CD4-positive, alpha-beta T cell treated with Interleukin-1 beta for 1 hour (primary cell): ENCODE measurements at places on chromosomes 16 and 17.

DNA sequence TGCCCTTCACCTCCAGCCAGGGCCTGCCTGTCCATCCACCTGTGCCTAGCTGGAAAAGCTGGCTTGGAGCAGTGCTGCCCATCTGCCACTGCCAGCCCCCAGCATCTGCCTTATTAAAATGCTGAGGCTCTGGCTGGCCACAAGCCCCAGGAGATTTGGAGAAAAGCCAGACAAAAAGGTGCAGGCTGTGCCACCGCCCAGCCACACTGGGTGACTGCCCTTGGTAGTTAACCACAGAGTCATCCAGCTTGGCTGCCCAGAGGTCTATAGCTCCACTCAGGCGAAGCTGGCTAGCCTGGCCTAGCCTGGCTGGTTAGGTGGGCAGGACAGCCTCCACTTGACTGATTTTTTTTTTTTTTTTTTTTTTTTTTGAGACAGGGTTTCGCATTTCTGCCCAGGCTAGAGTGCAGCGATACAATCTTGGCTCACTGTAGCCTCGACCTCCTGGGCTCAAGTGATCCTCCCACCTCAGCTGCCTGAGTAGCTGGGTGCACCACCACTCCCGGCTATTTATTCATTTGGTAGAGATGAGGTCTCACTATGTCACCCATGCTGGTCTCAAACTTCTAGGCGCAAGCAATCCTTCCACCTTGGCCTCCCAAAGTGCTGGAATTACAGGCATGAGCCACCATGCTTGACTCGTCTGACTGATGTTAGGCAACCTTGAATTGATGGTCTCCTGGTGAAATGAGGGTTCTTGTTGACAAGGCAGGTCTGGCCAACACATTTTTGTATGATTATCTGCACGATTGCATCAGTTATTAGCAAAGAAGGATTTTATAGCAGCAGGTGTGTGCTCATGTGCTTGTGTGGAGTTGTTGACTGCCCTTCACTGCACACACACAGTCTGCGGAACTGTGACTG is 103.8 kb downstream of the RAB11FIP4 start:
- no peak for DNase-seq

DNA sequence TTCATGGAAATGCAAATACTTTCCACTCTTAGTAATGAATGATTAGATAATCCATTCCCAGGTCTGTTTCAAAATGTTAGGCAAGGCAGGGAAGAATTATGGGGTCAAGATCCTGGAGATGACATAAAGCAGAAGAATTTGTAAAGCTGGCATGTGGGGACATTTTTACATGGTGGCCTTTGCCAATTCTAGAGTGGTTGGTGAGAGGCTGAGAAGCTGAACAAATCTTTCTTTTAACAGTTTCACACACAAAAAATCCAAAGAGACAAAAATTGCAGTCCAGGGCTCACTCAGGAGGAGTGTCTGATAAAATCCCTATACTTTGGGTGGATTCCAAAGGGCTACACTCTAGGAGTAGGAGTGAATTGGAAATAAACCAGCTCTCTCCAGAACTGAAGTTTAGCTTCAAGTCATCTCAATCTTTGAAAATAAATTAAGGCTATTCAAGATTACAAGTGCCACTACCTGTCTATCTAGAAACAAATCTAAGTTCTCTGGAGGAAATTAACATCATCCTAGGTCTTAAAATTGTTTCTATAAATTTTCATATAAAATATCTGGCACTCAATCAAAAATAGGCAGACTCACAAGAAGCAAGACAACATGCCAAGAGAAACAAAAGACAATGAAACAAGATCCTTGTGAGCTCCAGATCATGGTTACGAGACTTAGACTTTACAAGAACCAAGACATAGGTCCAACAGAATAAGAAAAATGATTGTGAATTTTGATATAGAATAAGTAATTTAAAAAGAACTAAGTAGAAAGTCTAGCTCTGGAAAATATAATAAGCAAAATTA is 113.0 kb upstream of the AXIN2 start:
- DNase-seq = no peak

DNA sequence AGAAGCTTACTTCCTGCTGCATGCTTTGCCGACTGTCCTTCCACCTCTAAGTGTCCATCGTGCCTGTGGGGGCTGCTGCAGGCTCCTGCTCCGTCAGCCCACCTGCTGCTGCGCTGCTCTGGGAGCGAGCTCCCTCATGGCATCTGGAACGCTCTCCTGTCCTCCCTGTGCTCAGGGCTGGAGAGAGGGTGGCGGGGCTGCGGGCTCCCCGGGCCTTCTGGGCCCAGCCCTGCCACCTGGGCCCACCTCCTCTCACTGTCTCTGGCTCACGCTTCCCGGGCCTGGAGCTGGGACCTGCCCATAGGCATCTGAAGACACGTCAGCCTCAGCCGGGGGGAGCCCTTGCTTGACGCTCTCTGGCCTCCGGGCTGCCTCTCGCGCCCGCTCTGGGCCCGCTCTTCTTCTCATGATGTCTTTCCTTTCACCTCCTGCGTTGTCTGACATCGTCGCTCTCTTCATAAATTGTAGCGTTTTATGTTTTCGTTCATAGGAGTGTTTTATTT is 27.0 kb downstream of the NME3 start:
- no peak for DNase-seq

DNA sequence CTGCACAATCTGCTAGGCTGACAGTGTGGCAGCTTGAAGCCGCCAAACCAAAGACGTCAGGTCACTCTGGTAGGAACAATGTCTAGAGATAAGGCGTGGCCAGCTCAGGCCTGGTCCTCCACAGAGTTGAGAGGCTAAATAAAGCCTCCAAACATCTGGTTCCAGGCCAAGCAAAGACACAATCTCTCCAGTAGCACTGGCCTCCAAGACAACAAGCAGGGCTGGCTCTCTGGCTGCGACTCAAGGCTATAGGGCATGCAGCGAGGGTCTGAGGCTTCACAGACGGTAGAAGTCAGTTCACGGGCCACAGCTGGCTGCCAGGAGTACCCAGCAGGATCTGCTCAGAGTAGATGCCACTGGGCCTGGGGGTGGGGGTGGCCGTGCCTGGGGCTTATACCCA is 75.6 kb downstream of the ABR start:
- DNase-seq = no peak

- DNase-seq = no peak
These were observed 18.4 kb downstream of the SOX9 start for GRCh38 chr17:72139212-72139611.

DNA sequence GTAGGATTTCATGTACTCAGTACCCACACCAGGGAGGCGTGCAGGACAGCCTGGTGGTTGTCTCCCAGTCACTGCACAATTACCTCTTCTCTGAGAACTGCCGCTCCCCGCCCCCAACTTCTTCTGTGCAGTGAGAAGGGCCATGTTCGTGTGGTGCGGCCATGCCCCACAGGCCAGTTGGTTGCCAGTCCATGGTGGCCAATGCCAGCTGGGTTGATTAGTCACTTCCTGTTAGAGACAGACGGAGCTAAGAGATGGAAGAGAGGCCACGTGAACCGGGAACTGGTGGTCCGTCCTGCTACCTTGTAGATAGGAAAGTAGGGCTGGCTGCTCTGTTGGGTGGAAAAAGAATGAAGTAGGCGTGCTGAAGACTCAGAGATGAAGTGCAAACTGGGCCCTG is 206.5 kb downstream of the ABCC12 start:
- DNase-seq = no peak

GRCh38 chr17:8465759-8466158 is 30.1 kb downstream of the NDEL1 start:
- DNase-seq = no peak

DNA sequence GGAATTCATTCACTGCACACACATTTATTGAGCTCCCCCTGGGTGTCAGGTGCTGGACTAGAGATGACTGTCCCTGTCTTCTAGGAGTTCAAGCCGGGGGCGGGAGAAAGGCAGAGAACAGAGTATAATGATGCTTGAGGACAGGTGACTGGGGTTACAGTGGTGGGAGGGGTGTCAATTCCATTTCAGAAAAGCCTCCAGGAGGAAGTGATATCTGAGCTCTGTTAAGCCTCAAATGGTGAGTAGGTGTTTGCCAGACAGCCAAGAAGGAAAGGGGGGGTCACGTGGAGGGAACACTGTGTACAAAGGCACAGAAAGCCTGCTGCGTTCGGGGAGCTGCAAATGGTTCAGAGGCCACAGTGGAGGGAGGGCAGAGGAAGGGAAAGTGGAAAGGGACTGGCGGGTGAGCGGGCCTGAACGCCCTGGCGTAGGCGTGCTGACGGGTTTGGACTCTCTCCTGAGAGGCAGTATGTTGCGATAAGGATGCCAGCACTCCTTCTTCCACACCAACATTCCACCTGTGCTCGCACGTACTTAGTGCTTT is 9.7 kb upstream of the NXPH3 start:
- no peak for DNase-seq

GRCh38 chr17:40321524-40321929 is 12.5 kb downstream of the RARA start:
- no peak for DNase-seq

DNA sequence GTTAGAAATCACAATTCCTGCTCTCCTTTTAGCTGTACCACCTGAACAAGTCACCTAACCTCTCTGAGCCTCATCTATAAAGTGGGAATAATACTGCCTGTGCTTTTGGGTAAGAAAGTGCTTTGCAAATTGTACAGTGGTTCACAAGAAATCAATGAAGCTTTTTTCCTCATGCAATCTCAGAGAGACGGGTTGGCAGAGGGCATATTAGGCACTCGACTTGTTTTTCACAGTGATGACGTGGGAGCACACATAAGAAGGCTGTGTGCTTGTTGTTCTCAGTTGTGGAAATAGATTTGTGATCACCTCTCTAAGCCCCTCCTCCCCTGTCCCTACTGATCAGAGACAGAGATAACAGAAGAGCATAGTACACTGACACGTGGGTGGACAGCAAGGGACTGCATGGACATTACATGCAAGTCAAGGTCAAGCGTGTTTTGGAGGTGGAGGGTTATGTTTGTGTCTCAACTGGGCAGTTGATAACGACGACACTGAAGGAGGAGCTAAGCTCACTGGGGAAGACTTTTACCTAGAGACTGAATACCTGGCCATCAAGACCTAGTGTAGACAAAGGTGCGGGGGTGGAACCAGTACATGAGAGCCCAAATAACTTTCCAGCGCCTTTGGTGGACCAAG is 1.7 kb upstream of the GPT2 start:
- DNase-seq = no peak

DNA sequence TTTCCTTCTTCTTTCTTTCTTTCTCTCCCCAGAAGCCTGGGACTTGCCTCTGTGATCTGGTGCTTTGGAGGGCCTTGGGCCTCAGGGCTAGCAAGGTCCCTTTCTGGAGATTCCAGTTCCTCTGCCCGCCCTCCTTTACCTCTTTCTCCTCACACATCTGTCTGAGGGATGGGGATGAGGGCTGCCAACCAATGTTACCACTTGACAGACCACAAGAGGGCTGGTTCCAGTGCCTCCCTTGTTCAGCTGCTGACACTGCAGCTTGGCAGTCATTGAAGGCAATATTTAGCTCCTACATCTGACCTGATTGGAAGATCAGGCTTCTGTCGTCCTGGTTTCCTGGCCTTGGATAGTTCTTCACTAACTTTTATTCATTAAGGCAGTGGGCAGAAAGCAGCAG is 3.6 kb upstream of the ZNF652 start:
- DNase-seq = peak; percentile 33

DNA sequence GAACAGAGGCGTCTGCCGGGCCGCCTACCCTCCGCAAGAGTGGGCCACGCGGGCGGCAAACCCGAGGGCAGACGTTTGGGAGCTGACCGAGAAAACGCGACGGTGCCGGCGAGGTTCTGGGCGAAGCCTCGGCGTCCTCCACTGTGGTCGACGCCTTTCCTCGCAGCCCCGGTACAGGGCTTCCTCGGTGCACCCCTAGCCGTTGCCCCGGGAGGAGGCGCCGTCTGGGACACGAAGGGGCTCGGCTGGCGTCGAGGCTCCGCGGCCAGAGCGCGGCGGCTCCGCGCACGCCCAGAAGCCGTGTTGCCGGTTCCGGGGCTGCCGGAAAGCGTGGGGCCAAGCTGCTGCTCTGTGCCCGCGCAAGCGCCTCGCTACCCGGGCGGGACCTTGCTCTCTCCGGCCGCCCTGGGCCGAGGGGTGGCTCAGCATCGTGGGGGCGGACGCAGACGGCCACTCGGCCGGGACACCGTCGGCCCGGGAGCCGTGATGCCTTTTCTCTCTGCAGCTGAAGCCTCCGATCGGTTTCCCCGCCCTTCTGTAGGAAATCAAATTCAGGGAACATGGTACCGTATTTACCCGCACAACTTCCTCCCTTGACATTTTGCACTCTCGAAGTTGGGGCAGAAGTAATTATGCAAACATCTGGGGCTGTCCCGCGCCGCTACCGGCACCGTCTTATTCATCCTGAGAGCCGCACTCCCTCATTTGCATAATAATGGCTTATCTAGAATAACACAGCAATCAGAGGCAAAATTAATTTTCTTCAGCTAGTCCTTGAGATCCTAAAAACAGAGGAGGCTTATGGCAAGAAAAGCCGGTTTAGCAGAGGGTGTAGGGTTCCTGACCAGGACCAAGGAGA is 7.3 kb upstream of the CBX8 start:
- peak; percentile 62 for DNase-seq

- no peak for DNase-seq
These were observed 32.2 kb upstream of the HAS3 start for GRCh38 chr16:69073181-69073702.

DNA sequence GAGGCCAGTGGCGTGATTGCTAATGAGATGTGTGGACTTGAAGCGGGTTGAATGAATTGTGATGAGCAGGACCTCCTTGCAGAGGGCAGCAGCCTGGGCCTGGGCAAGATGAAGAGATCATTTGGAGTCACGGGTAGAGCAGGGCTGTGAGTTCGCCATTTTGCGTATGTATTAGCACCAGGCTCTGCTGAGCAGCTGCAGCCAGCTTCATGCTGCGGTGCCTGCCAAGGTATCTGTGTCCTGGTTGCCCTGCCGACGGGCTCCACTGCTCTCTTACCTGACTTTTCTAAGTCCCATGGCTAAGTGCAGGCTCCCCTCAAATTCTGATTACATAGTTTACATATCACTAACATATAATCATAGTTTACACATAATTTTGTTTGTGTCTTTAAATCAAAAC is 295.7 kb downstream of the SNX29 start:
- no peak for DNase-seq

- DNase-seq = peak; percentile 46
These were observed 62.9 kb upstream of the CPHXL start for GRCh38 chr16:75789237-75789636.

DNA sequence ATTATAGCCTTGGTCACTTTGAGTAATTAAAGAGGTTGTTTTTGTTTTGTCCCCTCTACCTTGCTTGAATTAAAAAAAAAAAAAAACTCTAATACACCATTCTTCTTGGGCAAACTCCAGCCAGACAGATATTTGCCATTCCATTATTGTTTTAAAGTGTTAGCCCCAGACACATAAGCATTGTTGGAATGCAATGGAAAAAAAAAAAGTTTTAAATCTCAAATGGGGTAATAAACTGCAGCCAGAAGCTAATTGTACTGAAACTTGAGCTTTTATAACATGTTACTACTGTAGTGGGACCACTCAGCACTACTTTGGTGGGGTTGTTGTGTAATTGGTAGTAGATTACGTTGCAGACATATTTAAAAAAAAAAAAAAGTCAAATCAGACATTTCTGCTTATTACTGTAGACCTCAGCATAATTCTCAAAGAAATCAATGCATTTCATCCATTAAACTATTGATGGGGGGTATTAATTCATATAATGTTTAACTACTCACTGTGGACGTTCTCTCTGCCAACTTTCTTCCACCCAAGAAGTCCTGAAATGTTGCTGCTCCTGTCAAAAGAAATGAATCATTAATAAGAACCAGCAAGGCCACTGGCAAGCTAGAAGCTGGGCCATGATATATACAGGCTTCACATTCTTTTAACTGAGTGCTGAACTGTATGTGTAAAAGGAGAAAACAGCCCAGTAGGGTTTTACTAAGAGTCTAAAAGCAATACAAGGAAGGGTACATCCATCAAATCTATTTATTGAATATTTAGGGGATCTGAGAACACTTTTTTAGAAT is 626.6 kb upstream of the SOX9 start:
- DNase-seq = no peak

- no peak for DNase-seq
These were observed 6.9 kb downstream of the GOT2 start for GRCh38 chr16:58727028-58727781.
